Activated T-cell treated with anti-CD3 and anti-CD28 coated beads for 4 hours (primary cell): ENCODE measurements at places on chromosomes 2 and 18.
A peak's percentile ranks its signal among the peaks of the same experiment; 100 is the strongest.

GRCh38 chr2:133608291-133608690 is 40.0 kb upstream of the NCKAP5 start:
- no peak for DNase-seq

DNA sequence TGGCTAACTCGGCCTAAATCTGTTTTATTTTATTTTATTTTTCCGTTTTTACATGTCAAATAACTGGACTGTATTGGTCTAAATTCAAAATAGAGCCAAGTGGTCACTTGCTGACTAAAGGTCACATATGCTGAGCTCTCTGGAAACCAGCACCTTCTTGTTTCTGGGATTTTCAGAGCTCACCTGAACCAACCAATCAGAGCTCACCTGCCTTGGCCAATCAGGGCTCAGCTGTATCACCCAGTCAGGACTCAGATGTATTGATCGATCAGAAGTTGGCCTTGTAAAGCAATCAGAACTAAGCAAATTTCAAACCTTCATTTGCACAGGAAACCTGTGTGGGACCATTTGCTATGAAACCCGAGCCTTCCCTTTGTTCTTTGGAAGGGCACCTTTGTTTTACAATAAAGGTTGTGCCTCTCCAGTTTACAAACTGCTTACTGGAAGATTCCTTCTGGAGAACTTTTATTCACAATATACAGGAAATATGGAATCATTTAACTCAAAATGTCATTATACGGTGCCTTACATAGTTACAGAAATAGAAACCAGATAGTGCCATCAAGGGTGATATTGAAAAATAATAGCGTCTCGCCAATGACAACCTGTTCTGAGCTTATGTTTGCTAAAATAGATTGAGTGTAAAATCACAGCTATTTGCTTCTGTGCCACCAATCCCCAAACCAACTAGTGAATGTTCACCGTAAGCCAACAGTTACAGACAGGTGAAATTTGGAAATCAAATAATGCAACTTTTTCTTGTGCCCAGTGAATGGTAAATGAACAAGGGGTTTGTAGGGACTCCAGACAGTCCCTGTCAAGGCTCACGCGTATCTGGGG is 17.3 kb upstream of the PSD4 start:
- no peak for DNase-seq

- DNase-seq, result no peak
Measured at GRCh38 chr2:170156592-170156991, 21.4 kb upstream of the MYO3B start.

GRCh38 chr2:55986001-55986400 is 62.4 kb upstream of the EFEMP1 start:
- no peak for DNase-seq

GRCh38 chr2:233325814-233326213 is 18.2 kb downstream of the SAG start:
- DNase-seq, result no peak

DNA sequence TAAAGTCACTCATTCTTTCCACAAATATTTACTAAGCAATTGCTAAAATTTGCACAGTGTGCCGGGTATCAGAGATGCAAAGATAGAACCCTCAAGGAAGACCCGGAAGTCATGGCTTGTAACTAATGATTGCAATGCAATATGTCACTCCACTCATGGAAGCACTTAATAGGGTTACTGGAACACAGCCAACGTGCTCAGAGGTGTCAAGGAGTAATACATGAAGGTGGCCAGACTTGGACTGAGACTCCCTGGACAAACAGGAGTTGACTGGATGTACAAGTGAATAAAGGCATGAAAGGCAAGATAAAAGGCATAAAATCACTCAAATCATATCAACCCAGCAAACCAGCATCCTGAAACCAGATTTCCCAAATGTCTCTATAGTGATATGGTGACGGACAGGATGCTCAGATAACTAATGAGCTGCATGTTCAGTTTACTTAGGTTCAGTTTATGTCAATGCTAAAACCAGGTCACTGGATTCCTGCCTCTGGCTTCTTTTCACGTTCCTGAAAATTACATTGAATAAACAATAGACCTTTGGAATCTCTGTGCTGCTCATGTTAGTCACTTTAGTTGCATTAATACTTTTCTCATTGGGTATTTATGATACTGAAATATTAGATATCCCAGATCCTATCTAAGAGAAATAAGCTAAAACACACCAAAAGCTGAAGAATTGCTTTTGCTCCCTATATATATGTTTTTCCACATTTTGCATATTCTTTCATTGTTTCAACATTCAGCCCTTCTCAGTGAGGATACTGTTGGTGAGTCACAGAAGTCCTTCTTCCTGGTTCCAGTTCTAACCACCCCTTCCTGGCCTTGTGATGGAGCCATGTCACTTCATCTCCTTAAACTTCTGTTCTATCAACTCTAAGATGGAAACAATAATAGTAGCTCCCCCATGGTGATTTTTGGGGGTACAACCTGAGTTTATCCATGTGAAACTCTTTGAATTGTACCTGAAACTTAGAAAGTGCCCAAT is 688.9 kb upstream of the ID2 start:
- DNase-seq, result no peak

DNA sequence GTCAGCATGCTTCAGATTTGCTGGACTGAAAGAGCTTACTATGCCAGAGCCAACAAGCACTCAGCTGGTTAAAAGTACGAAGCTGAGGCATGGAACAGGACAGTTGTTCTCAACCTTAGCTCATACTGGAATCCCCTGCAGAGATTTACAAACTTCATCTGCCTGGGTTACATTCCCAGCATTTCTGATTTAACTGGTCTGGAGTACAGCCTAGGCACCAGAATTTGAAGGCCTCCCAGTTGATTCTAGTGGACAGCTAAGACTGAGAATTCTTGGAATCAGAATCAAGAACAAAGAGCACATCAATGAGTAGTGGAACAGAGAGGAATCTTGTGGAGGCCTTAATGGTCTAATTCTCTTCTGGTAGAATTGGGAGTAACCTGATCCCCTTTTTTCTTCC is 298.2 kb upstream of the NXPH2 start:
- DNase-seq, result no peak

- DNase-seq, result no peak
Measured at GRCh38 chr2:19617257-19617848, 258.9 kb upstream of the OSR1 start.

- no peak for DNase-seq
Measured at GRCh38 chr2:15331787-15332186, 229.3 kb downstream of the NBAS start.

DNA sequence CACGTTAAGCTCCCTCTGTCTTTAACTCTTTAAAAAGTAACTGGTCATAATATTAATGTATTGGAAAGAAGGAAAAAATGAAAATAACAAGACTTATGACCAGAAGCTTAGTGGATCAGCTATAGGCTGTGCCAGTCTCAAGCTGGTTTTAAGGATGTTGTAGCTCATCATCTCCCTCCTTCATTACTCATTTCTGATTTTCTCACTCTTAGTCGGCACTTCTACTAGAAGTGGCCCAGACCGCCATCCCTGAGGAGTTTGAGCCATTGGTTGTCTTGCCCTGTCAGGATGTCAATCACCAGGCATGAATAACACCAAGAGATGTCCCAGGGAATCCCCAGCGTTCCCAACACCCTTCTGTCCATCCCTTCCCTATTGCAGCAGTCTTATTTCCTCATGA is 151.5 kb downstream of the ASXL3 start:
- DNase-seq, result no peak

- DNase-seq, result no peak
Measured at GRCh38 chr2:96535331-96535730, 1.2 kb upstream of the ARID5A start.

DNA sequence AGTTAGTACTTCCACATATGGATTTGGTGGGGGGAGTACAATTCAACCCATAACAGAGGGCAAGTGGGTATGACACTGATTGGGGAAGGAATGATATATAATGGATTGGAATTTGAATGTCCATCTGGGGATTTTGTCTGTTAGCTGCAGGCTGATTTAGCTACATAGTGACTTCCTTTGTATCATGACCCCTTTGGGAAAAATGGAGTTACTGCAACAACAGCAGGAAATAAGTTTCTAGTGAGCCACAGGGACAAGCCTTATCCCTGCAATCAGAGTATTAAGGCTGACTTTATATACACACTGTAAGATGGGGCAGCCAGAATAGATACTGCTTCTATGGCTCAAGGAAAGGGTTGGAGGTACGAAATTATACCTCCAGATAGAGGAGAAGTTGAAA is 404.4 kb upstream of the MEIS1 start:
- DNase-seq, result no peak

- DNase-seq, result no peak
Measured at GRCh38 chr2:168037778-168038177, 209.6 kb downstream of the STK39 start.

- no peak for DNase-seq
Measured at GRCh38 chr2:133223226-133223625, 345.0 kb downstream of the NCKAP5 start.

DNA sequence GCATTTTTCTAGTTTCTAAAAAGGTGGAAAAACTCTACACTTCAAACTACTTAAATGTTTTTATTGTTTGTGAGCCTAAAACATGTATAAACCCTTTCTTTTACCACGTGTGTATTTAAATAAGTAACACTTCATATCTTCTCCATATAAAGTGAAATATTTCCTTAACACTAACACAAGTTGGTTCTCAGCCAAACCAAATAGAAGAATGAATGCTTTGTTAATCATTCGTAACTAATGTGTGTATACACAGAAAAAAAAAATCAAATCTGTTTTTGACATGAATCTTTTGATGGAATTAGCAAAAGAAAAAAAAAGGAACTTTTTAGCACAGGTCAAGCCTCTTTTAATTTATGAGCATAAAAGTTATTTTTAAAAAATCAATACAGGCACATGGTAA is 89.3 kb downstream of the EHBP1 start:
- DNase-seq, result no peak

GRCh38 chr2:24351981-24352380 is 8.4 kb downstream of the ITSN2 start:
- DNase-seq, result no peak

DNA sequence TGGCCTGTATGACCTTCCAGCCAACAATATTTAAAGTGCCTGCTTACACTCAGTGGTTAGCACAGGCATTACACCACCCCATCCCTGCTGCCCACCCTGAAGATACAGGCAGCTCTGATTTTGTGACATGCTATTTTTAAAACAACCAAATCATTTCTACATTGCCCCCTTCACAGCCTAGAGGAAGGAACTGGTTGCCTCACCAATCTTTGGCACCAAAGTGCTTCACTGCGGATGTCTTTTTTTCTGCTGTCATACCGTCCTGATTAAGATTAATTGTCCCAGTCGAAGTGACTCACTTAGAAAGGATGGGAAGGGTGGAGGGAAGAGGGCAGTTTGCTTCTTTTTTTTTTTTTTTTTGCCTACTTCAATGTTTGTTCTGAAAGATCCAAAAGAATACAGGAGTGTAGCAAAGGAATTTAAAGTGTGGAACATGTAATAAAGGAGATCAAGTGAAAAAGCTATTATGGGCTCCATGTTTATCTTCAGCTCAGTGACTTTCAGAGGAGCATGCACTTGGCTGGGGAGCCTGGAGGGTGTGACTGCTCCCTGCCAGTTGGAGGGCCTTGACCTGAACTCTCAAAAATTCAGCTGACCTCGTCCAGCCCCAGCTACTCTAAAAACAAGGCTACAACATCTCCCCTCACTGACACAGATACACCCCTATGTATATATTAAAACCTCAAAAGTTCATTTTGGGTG is 501.1 kb upstream of the TNP1 start:
- DNase-seq, result no peak

- DNase-seq, result no peak
Measured at GRCh38 chr2:230778350-230779063, 65.9 kb downstream of the CAB39 start.

DNA sequence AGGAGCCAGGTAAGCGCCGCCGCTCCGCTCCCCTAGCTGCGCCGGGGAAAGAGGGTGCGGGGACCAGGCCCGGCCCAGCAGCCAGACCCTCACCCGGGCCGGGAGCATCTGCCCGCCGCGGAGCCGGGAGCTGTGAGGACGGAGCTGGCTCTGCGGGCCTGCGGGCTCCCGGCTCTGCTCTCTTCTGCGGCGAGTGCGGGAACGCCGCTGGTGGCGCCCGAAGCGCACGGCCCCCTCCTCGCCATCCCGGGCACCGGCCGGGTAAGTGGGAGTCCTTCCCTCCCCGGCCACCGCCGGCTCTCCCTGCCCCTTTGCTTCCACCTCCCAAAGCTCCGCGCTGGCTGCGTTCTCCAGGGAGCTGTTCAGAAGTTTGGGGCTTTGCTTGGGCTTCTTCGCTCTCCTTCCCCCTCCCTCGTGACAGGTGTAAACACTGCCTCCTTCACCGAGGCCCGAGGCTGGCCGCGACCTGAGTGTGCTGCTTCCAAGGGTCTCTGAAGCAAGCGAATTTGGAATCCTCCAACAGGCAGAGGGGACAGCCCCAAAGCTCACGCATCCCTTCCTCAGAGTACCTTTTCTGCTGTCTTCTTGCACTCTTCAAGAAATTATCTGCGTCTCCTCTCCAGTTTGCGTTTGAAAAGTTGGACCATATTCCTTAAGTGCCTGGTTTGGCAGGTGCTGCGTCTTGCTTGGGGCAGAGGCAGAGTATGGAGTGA is 632 bp downstream of the AFTPH start:
- peak; percentile 7 for DNase-seq

GRCh38 chr18:76741346-76741745 is 81.0 kb upstream of the ZNF236 start:
- no peak for DNase-seq

DNA sequence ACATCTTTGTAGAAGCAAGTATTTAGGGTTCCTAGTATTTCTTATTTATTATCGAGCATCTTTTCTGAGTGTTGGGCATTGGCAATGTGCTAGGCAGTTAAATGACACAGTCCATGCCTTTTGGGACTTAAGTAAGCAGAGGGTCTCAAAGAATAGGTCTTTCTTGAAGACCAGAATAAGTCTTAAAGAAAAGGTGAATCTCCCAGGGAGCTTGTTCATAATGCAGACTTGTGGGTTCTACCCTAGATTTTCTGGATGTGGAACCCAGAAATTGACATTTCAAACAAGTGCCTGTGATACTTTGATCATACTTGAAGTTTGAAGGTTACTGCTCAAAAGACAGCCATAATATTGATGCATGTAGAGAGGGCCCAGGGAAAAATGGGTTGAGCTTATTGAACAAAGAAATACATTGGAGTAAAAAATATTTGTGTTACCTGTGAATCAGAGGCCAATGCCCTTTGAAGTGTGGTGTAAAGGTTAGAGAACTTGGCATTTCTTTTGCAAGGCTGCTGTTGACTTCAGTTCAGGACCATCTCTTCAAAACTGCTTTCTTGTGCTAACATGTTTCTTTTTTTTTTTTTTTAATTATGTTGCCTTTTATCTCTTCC is 24.4 kb downstream of the RPL37A start:
- DNase-seq, result no peak

- no peak for DNase-seq
Measured at GRCh38 chr2:62505109-62505749, 766 bp downstream of the TMEM17 start.

- DNase-seq, result no peak
Measured at GRCh38 chr2:125095826-125096225, 1070.7 kb downstream of the CNTNAP5 start.

DNA sequence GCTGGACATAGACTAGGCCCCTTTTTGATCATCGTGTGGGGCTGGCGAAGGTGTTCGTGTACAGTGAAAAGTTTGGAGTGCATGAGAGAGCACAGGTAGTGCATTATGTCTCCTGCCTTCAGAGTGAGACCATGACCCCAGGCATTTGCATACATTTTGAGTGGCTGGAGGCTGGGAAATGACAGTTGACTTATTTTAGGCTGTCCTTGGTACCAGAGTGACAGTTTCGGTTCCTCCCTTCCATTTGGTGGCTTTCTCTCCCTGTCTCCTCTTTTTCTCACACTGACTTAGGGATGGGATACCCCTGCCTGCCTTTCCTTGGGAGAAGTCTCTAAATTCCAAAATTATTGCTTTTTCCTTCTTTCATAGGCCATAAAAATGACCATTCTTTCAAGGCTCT is 20.1 kb downstream of the SERPINB12 start:
- no peak for DNase-seq

GRCh38 chr2:655626-656025 is 21.6 kb downstream of the TMEM18 start:
- DNase-seq, result no peak
